Aorta (tissue), 5 donors: ENCODE measurements at places on chromosomes 3 and 15.

DNA sequence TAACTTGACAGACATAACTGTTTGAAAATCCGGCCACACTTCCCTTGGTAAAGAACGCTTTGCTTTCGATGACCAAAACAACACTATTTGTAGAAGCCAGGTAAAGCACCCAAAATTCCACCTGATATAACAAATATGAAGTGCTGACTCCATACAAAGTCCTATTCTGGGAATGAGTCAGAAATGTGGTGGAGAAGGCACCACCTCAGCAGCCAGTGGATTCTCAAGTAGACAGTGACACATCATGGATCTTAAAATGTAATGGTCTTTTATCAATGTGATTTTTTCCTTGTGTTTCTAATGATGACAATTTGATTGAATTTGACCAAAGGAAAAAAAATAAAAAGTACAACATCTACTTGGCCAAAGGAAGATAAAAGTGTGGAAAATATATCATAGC, 135.0 kb upstream of the WNT5A start:
- no peak for DNase-seq

GRCh38 chr15:60093273-60094067, 89.4 kb downstream of the FOXB1 start:
- DNase-seq: no peak

DNA sequence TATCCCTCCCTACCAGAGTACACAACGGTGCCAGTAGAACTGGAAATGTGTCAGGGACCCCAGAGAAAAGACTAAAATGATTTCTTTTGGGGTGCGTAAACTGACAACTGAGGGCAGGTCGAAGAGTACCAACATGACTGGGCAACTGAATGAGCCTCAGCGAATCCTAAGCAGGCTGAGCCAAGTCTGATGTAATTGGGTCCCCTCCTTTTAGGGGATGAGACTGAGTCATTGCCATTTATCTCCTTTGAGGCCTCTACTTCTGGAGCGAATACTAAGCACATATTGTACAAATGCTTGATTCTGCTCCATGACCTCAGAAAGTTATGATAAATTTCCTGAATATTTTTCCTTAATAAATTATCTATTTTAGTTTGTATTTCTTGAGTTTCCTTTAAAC, 17.3 kb upstream of the GPR156 start:
- DNase-seq: no peak

DNA sequence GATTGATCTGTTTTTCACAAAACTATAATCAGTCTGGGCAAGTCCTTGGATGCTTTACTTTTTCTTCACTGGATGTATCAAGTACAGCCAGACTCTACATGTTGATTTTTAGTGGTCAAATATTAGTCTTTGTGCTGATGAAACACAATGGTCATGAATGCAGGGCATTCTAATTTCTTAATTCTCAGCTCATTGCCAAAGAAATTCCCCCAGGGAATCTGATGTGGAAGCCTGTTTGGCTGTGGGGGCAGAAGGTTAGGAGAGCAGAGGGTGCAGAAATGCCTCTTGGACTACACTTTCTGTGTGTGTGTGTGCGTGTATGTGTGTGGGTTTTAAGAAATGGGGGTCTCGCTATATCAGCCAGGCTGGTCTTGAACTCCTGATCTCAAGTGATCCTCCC, 48.7 kb upstream of the HACD2 start:
- no peak for DNase-seq

DNA sequence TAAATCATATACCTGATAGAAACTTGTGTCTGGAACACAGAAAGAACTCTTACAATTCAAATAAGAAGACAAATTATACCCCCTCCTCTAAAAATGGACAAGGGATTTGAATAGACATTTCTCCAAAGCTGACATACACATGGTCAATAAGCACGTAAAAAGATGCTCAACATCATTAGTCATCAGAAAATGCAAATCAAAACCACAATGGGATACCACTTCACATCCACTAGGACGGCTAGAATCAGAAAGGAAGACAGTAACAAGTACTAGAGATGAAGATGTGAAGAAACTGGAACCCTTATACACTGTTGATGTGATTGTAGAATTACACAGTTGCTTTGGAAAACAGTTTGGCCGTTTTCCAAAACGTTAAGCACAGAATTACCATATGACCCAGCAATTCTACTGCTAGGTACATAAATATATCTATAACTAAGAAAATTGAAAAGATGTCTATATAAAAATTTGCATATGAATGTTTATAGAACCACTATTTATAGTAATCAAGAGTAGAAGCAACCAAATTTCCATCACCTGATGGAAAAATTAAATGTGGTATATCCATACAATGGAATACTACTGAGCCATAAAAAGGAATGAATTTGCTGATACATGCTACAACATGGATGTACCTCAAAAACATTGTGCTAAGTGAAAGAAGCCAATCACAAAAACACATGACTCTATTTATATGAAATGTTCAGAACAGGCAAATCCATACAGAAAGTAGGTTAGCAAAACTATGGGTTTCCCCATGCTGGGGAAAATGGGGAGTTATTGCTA, 60.8 kb downstream of the GREM1 start:
- DNase-seq: no peak

DNA sequence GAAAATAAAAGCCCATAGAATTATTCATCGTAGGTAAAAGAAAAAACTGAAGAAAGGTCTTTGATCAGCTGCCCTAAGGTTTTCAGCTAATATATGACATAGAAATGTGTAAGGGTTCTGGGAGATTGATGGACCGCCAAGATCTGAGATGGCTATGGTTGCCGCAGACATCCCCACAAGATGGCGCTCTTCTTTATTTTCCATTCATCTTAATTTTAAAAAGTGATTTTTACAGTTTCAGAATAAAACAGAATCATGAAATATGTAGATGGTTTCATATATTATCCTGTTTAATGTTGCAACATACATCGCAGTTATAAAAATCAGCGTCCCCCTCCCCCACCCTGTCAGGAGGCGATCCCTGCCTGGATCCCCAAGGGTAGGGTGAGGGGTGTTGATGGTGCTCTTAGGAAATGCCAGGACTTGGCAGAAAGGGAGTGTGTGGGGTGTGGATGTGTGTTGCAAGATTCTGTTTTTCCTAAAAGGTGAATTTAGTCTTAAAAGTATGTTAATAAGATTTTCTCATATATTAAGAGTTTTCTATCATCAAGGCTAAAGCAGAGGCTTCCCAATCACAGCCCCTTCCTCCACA, 68.8 kb downstream of the ANXA2 start:
- DNase-seq: no peak

DNA sequence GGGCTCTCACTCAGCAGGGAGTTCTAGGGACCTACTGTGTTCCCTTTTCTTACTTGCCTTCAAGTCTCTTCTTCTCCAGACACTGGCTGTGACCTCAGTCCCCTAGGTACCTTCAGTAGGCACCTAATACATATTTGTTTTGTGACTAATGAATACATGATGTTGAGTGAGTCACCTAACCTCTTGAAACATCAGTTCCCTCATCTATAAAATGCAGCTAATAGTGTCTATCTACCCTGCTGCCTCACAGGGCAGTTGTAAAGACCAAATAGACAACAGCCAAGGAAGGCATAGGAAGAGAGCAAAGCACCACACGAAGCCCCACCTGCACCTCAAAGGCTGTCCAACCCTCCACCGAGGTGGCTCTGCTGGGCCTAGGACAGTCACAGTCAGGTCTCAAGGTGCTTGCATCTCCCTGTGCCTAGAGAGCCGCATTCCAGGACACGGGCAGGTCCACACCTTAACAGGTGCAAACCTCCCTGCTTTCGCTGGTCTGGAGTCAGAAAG, 29.1 kb downstream of the DAPK2 start:
- no peak for DNase-seq

GRCh38 chr15:97146929-97147870, 813.3 kb upstream of the ARRDC4 start:
- DNase-seq: no peak

DNA sequence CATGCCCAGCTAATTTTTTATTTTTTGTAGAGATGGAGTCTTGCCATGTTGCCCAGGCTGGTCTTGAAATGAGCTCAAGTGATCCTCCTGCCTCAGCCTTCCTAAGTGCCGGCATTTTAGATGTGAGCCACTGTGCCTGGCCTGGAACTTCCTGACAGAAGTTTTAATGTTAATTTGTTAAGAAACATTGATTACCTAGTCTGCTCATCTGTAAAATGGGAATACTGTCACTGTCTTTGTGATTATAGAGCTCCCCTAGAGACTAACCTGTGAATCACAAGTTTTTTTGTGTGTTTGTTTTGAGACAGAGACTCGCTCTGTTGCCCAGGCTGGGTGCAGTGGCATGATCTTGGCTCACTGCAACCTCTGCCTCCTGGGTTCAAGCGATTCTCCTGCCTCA, 4.3 kb upstream of the EIF3J start:
- no peak for DNase-seq

- no peak for DNase-seq
These were observed 40.3 kb upstream of the ICE2 start for GRCh38 chr15:60519218-60519617.

DNA sequence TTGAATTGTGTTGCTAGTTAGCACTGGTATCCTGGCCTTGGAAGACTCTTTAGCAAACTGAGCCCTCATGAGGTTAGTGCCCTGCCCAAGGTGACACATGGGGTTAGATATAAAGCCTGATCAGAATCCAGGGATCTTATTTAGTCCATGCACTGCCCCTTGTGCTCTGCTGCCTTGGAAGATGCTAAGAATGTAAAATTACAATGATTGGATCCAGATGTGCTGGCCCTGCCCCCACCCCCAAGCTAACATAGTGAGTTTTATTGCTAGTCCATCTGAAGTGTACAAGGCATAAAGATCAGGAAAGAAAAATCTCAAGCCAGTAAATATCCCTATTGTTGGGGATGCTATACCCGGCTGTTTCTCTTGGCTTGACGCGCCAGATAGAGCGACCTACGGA, 248.1 kb upstream of the C2CD4B start:
- DNase-seq: no peak

- DNase-seq: no peak
These were observed 699 bp downstream of the MEGF11 start for GRCh38 chr15:66252685-66253417.

- no peak for DNase-seq
These were observed 24.8 kb upstream of the MBNL1 start for GRCh38 chr3:152243721-152244516.

DNA sequence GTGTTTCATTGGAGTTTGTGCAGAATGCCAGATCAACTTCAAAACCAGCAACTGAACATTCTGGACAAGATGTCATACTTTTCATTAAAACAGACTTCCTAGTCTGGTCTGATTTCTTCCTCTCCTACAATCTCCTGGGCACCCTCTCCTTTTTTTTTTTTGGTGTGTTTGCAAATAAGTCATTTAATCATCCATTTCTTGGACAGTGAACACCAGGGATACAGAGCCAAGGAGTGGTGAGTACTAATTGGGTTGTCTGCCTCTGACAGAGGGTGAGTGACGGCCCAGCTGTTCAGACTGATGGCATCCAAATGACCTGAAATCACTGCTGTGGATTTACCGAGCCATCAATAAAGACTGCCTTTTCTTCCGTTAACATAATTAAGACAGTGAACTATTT, 158.0 kb downstream of the STT3B start:
- no peak for DNase-seq

- DNase-seq: peak; percentile 79
These were observed 599.0 kb downstream of the MAGI1 start for GRCh38 chr3:65439641-65440284.

- no peak for DNase-seq
These were observed 391.3 kb downstream of the TIGIT start for GRCh38 chr3:114685161-114685560.

DNA sequence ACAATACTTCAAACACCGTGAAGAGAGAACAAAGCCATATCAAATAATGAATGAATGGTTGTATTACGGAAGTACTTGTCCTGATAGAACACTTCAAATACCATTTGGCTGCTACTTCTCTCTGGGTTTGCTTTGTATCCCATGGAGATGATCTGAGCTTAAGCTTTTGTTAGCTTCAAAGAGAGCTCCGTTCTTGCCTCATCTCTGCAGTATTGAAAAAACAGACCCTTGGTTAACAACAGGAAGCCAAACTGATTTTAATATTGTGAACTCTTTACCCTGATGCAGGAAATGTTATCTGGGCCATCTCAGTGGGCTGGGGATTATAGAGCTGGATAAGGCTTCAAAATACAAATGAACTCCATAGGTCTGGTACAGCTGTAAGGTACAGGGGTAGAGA, 101.0 kb downstream of the CHL1 start:
- DNase-seq: no peak

GRCh38 chr3:7328339-7328738, 467.4 kb downstream of the GRM7 start:
- DNase-seq: no peak

DNA sequence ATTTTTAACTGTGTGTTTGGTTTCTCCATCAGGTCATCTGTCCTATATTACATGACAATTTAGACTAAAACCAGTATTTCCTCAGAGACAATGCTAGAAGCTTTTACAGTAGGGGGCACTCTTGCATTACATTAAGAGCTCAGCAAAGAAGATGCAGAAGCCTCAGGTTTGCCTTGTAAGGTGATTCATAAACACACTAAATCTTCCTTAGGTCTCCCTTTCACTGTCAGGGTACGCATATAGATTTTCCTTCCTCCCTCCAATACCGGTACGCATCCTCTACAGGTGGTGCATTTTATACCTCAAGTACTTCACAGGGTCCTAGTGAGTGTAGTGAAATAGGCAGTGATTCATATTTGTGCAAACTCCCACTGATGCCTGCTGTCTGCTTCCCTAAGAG, 46.5 kb downstream of the CD86 start:
- no peak for DNase-seq

GRCh38 chr3:148880681-148881080, 15.6 kb downstream of the CPA3 start:
- no peak for DNase-seq

DNA sequence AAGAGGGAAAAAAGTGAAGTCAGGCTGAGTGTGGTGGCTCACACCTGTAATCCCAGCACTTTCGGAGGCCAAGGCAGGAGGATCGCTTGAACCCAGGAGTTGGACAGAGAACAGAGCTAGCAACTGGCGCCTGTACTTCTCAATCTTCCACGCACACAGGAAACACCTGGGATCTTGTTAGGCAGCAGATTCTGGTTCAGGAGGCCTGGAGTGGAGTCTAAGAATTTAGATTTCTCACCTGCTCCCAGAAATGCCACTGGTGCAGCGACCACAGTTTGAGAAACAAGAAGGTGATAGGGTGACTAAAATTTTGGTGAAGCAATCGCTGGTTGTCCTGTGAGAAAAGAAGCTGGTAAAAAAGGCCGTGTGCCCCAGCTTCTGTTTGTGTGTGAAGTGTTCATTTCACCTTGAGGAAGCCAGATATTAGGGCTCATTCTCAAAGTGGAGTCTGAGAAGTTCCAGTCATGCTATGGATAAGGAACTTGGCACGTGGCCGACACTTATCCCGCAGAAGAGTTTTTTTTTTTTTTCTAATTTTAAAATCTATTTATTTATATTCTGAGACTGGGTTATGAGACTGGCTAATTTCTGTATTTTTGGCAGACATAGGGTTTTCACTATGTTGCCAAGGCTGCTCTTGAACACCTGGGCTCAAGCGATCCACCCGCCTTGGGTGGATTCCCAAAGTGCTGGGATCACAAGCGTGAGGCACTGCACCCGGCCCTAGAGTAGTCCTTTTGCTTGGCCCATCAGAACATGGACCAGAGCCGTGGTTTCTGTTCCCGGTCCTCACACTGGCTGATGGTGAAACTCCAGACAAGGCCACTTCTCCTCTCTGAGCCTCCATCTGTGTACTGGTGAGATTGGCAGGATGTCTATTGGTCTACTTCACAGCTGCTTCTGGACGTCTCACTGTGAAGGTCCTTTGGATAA, 324.6 kb upstream of the PROK2 start:
- DNase-seq: no peak

GRCh38 chr3:149532489-149533180, 58.1 kb downstream of the TM4SF4 start:
- DNase-seq: no peak
